Activated CD8-positive, alpha-beta memory T cell treated with anti-CD3 and anti-CD28 coated beads for 24 hours (primary cell): ENCODE measurements at places on chromosomes 12 and 14.

DNA sequence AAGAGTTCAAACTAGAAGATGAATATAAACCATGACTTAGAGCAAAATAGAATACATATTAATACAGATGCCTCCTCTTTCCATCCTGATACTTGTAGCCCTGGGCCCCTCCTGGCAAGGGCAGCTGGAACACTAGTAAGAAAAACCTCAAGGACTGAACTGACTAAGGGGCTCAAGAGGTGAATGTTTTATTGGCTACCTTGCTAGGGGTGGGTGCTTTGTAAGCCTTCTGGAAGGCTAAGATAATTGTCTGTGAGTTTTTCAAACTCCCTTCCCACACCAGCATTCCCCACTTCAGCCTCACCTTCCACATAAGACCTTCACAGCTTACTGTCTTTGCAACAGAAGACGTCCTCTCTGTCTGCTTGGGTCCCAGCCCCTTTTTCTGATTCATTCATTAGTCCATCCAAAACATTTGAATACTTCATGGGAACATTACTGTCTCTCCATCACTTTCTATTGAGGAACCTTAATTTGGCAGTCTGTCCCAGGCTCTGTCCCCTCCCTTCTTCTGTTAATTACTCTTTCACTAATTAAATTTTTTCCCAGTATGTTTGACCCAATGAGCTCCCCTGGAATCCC, 1.1 kb upstream of the MARCHF9 start:
- DNase-seq: no peak

DNA sequence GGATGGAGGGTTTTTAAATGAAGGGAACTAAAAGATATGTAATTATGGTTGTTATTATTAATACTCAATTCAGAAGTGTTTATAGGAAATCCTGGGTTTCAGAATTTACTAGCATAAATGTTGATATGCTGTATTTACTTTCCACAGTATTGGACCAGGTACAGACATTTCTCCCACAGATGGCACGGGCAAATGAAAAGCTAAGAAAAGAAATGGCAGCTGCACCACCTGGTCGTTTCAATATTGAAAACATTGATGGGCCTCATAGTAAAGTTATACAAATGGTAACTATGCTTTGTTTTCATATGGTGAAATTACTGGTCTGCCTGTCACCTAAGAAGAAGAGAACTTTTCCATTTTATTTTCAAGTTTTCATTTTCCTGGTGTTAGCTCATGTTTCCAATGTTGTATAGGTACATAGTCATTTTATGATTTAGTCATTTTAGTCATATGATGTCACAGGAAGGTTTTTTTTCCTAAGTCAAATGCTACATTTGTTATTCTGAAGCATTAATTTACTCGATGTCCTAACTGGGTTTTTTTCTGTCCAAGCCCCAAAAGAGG, 5.5 kb downstream of the NOPCHAP1 start:
- DNase-seq: no peak

- no peak for DNase-seq
These were observed 776 bp downstream of the RDH5 start for GRCh38 chr12:55720894-55721444.

DNA sequence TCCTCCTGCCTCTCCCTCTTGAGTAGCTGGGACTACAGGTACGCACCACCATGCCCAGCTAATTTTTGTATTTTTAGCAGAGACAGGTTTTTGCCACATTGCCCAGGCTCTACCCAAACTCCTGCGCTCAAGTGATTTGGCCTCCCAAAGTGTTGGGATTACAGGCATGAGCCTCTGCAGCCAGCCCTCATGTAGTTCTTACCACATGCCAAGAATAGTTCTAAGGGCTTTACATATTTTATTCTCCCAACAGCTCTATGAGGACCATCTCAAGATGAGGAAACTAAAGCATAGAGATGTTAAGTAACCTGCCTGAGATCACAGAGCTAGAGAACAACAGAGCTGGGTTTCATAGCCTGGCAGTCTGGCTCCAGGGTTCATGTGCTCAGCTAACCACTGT, 37.9 kb upstream of the ALDH2 start:
- no peak for DNase-seq

- DNase-seq: no peak
These were observed 12.4 kb upstream of the CCDC91 start for GRCh38 chr12:28177905-28178304.

DNA sequence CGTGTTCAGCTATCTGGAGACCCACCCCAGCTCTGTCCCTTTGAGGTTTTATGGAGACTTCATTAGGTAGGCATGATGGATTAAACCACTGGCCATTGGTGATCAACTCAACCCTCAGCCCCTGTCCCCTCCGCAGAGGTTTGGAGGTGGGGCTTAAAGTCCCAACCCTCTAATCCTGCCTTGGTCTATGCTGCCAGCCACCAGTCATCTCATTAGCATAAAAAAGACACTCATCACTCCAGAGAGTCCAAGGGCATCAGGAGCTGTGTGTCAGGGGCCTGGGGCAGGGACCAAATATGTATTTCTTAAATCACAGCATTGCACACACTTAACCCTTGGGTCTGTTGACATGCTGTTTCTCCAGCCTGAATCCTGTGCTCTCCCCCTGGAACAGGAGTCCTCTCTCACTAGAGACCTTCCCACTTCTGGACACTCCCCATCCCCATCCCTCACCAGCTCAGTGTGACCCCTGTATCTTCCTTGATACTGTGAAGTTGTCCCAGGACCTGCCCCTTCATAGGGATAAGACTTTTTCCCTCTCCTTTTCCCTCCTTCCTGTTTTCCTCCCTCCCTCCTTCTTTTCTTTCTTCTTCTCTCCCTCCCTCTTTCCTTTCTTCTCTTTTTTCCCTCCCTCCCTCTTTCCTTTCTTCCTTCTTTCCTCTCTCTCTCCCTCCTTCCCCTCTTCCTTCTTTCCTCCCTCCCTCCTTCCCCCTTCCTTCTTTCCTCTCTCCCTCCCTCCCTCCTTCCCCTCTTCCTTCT, 54.7 kb upstream of the CLMN start:
- DNase-seq: peak; percentile 38
